ENCODE measurements at places on chromosomes 11 and 22. TPM values are rescaled to one million over a fixed set of nuclear protein-coding genes. Genes with fewer than 3 reads are reported as not detected.

Gene HTR3A
- total RNA-seq = not detected

DNA sequence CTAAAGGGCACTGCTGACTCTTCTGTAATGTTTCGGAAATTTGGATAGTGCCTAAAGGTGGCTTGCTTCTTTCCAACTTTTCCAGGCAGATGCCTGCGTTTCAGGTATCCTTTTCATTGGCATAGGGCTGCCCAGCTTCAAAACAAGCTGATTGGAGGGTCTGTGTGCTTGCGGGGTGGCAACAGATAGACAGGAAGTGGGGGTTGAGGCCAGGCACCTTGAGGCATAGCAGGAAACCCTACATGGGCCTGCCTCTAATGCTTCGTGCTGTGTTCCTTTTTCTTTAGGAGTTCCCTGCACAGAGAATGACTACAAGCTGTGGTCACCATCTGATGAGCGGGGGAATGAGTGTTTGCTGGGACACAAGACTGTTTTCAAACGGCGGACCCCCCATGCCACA lies 92.2 kb upstream of the SORL1-AS1 start:
- no peaks in the 10 kb centered on the region for H3K27me3 ChIP-seq
- H3K27ac ChIP-seq = no peak overlapping the region
- H3K4me3 ChIP-seq = no peak overlapping the region
- 0 out of 2 replicates have a peak, but pooled peaks cover under 1% of the 10 kb centered on the region for H3K36me3 ChIP-seq
- DNase-seq = no peak
- no peaks in the 10 kb centered on the region for H3K4me1 ChIP-seq

- H3K36me3 ChIP-seq = no peaks in the 10 kb centered on the region
- H3K4me3 ChIP-seq = no peak overlapping the region
- no peaks in the 10 kb centered on the region for H3K4me1 ChIP-seq
- H3K27ac ChIP-seq = no peak overlapping the region
- no peaks in the 10 kb centered on the region for H3K27me3 ChIP-seq
Measured at GRCh38 chr22:39247361-39247760, 2.6 kb upstream of the PDGFB start.

- no peaks in the 10 kb centered on the region for H3K27me3 ChIP-seq
- H3K4me1 ChIP-seq = peaks cover 70% of the 10 kb centered on the region
- peak; percentile 99 for DNase-seq
- no peak overlapping the region for H3K4me3 ChIP-seq
Measured at GRCh38 chr11:129315781-129316579, 59.7 kb upstream of the BARX2 start.

Gene TECTA
- total RNA-seq = 0.41 TPM

Gene SNX19
- 82.4 TPM for total RNA-seq

Gene NCAM1
- total RNA-seq = 1.1 TPM

Gene A4GALT
- 16.2 TPM for total RNA-seq

DNA sequence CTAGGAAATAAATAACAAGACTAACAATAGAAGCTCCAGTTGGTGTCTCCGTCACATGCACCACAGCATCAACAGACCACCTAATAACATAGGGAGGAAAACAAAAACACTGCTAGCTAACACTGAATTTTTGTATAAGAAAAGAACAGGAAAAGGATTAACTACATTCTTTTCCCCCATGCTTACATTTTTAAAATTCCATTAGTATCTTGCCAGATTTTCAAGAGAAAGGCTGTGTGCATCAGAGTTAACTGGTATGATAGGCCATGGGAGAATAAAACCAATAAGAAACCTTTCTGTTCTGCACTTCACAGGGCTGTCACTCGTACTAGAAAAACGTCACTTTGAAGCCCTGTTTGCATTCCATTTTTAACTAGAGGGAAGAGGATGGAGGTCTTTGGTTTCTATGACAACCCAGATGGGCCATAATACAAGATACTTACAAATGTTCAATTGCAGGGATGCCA lies 79.0 kb downstream of the LARGE2 start:
- DNase-seq = no peak
- peaks cover 17% of the 10 kb centered on the region for H3K4me1 ChIP-seq
- no peaks in the 10 kb centered on the region for H3K27me3 ChIP-seq
- peak overlapping the region; percentile 14 for H3K27ac ChIP-seq

DNA sequence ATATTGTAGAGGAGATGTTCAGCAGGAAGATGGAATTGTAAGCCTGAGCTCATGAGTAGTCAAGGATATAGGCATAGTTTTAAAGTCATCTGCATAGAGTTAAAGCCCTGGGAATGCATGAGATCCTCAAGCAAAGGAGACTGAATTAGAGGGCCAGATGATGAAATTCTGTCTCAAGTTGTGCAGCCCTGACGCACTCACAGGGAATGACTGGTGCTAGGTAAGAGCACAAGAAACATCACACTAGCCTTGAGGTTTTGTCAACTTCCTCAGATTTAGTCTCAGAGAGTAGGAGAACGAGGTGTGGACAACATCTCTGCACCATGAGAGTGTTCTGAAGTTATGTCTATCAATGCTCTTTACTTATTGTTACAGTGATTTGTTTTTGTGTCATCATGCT lies 5.8 kb downstream of the RAB38 start:
- H3K4me3 ChIP-seq = no peak overlapping the region
- H3K36me3 ChIP-seq = no peaks in the 10 kb centered on the region
- no peak overlapping the region for H3K27ac ChIP-seq

- H3K27me3 ChIP-seq = no peaks in the 10 kb centered on the region
- H3K27ac ChIP-seq = no peak overlapping the region
- H3K36me3 ChIP-seq = no peaks in the 10 kb centered on the region
- H3K4me3 ChIP-seq = no peak overlapping the region
- peak; percentile 40 for DNase-seq
- no peaks in the 10 kb centered on the region for H3K4me1 ChIP-seq
Measured at GRCh38 chr11:57885298-57886050, 123.9 kb downstream of the CTNND1 start.

DNA sequence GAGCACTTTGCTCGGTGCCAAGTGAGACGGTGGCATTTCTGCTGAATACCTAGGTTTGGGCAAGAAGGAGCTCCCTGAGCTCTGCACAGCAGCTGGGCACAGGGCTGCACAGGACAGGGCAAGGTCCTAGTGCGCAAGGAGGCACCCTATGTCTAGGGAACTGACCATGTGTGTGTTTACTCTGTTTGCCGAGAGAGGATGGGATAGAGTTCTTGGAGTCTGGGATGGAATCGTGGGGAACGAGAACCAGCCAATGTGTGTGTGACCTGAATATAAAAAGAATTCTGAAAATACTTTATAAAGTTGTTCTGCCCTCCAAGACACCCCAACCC lies 179.5 kb upstream of the NECTIN1 start:
- H3K4me1 ChIP-seq = peaks cover 65% of the 10 kb centered on the region
- peak overlapping the region; percentile 86 for H3K27ac ChIP-seq
- no peak overlapping the region for H3K4me3 ChIP-seq
- H3K36me3 ChIP-seq = no peaks in the 10 kb centered on the region

- H3K27ac ChIP-seq = no peak overlapping the region
- no peaks in the 10 kb centered on the region for H3K27me3 ChIP-seq
- no peak overlapping the region for H3K4me3 ChIP-seq
- no peaks in the 10 kb centered on the region for H3K36me3 ChIP-seq
Measured at GRCh38 chr11:73147771-73148681, 5.9 kb upstream of the FCHSD2 start.

Gene TEX54
- total RNA-seq = 0.95 TPM

GRCh38 chr22:36331912-36332622 lies 55.7 kb downstream of the MYH9 start:
- no peak for DNase-seq
- H3K27me3 ChIP-seq = no peaks in the 10 kb centered on the region
- H3K36me3 ChIP-seq = peaks cover 10% of the 10 kb centered on the region
- H3K4me3 ChIP-seq = no peak overlapping the region
- peak overlapping the region; percentile 95 for H3K27ac ChIP-seq

GRCh38 chr11:82631722-82632630 lies 101.7 kb downstream of the FAM181B start:
- DNase-seq = no peak
- H3K27ac ChIP-seq = no peak overlapping the region
- no peaks in the 10 kb centered on the region for H3K27me3 ChIP-seq
- no peaks in the 10 kb centered on the region for H3K4me1 ChIP-seq

DNA sequence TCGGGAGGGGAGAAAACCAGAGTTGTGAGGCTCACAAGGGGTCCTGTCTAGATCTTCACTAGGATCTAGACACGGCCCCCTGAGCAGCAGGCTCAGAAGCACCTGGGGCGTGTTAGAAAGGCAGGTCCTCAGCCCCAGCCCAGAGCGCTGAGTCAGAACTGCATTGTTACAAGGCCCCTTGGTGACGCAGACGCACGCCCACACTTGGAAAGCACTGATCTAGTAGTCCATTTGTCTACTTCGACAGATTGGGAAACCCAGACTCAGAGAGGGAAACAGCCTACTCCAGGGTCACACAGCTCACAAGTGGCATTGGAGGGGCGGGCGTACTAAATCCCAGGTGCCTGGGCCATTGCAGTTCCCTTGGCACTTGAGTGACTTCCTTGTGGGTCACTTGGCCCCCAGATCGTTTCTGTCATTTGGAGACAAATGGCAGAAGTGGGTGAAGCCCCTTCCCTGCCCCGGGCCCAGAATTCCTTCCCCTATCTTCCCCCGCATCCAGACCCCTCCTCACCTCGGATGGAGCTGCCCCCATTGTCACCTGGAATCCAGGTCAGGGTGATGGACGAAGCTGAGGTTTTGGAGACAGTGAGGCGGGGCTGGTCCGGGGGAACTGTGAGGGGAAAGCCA lies 110.8 kb downstream of the CEP164 start:
- H3K27ac ChIP-seq = no peak overlapping the region
- DNase-seq = no peak
- 0 out of 2 replicates have a peak, but pooled peaks cover 1% of the 10 kb centered on the region for H3K27me3 ChIP-seq
- H3K36me3 ChIP-seq = no peaks in the 10 kb centered on the region
- no peak overlapping the region for H3K4me3 ChIP-seq
- H3K4me1 ChIP-seq = no peaks in the 10 kb centered on the region

DNA sequence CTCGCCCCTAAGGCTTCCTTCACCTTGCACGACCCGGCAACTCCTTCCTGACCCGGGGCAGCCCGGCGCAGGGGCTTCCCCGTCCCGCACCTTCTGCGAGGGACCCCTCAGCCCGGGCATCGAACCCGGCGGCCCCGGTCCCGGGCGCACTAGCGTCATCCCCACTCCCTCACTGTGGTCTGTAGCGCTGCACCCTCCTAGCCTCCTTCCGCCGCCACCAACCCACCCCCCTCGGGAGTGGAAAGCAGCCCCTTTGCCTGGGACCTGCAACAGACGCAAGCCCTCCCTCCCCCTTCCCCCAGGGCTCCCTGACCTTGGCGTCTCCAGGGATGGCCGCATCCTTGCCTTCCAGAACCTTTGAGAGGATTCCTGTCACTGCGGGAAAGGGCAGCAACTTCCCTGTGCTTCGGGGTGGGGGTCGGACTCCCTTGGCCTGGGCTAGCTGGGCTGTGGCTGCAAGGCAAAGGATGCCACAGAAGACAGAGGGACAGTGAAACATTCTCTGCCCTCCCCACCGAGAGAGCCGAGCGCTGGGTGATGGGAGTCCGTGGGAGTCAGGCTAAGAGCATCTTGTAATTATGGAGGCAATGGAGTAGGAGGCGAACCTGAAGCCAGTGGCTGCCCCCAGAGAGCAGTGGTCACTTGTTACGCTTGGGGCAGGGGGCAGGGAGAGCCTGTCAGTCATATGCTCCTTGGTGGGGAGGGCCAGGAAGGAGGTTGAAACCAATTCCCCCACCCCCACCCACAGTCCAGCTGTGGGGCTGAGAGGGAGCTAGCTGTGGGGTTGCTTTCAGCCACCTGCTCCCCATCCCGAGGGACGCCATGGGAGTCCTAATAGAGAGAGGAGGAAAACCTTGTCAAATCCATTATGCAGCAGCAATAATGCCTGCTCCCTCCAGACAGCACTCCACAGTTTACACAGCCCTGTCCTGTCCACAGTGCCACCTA lies 920 bp downstream of the TMEM132A start:
- DNase-seq = no peak
- H3K36me3 ChIP-seq = no peaks in the 10 kb centered on the region
- H3K27me3 ChIP-seq = no peaks in the 10 kb centered on the region
- peak overlapping the region; percentile 71 for H3K4me3 ChIP-seq
- peak overlapping the region; percentile 59 for H3K27ac ChIP-seq

DNA sequence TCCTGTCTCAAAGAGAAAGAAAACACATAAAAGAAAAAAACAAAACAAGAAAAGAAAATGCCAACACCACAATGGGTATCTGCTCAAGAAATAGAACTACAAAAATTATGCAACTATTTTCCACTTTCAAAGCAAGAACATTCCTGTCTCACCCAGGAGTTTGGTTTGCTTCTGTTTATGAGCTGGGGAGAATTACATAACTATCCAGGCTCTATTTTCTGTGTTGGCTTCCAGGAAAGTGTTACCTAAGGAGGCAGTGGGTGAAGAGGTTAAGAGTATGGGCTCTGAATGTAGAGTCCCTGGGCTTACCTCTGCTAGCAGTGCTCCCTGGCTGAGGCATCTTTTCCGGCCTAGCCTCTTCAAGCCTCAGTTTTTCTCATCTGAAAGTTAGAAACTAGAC lies 426.7 kb downstream of the MIAT start:
- no peak overlapping the region for H3K27ac ChIP-seq
- DNase-seq = no peak
- no peaks in the 10 kb centered on the region for H3K36me3 ChIP-seq
- no peaks in the 10 kb centered on the region for H3K27me3 ChIP-seq
- H3K4me1 ChIP-seq = no peaks in the 10 kb centered on the region

Gene MAPK11
- total RNA-seq = 1.4 TPM

DNA sequence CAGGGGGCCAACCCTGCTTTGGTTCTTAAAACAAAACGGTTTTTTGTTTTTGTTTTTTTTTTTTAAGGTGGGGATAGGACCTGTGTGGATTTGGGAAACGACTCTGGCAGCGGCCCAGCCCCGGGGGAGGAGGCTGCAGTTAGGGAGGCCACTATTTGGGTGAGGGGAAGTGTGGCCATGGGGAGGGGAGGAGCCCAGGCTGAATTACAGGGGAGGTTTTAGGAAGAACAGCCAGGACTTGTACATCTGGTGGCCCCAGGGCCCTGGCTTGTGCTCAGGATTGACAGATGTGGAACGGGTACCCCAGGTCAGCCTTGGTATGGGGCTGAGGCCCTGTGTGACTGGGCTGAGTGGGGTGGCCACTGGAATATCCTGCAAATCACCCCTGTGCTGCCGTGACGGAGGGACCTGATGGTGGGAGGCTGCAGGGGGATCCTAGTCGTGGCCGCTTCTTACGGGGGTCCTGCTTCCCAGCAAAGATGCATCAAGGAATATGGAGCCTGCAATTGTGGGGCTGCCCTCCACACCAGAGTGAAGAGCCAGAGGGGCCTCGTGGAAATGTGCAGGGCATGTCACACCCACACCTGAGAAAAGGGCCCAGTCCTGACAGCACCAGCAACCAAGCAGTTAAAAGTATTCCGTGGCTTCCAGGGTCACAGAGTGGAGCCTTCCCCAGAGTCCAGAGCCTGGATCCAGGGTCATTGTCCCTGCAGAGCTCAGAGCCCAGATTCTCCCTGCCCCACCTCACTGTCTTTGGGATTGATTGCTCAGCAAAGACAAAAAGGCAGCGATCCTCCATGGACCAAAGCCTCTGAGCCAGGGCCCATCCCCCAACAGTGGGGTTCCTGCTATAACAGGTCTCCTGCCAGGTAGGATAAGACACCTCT lies 55.2 kb upstream of the WNT7B start:
- no peaks in the 10 kb centered on the region for H3K36me3 ChIP-seq
- H3K4me1 ChIP-seq = peaks cover 6% of the 10 kb centered on the region
- DNase-seq = no peak

Gene OR56A1
- not detected for total RNA-seq

Data from Caco-2 (cell line).